ENCODE measurements at places on chromosomes 5 and 9.

DNA sequence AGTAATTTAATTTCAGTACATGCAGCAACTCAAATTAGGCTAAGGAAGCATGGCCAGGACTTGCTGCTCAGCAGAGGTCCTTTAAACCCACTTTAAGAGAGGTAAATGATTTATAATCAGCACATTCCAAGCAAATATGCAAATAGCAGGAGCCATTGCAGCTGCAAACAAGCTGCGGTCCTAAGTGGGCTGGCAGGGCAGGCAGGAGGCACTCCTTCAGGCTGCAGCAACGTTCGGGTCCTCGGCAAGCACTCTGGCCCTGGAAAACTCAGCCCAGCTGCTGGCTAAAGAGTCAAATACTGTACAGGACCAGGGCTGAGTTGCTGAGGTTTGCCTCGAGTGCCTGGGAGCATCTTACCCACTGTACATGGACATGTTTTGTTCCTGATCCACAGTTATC lies 126.9 kb downstream of the FSTL4 start:
- DNase-seq, result no peak

GRCh38 chr5:1555808-1556731 lies 32.3 kb upstream of the LPCAT1 start:
- no peak for DNase-seq

GRCh38 chr9:99511723-99512122 lies 289.6 kb downstream of the SEC61B start:
- no peak for DNase-seq

- DNase-seq, result no peak
Observed at GRCh38 chr9:86326536-86326935, 27.7 kb downstream of the TUT7 start.

GRCh38 chr5:93583439-93583767 lies 381 bp downstream of the NR2F1 start:
- DNase-seq, result no peak

DNA sequence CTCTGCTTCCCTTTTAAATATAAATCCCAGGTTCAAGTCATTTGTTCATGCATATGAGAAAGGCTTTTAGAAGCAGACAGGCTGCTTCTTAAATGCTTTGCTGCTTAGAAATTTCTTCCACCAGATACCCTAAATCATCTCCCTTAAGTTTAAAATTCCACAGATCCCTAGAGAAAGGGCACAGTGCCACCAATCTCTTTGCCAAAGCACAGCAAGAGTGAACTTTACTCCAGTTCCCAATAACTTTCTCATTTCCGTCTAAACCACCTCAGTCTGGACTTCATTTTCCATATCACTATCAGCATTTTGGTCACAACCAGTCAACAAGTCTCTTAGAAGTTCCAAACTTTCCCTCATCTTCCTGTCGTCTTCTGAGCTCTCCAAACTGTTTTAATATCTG lies 679.8 kb upstream of the FTMT start:
- no peak for DNase-seq

DNA sequence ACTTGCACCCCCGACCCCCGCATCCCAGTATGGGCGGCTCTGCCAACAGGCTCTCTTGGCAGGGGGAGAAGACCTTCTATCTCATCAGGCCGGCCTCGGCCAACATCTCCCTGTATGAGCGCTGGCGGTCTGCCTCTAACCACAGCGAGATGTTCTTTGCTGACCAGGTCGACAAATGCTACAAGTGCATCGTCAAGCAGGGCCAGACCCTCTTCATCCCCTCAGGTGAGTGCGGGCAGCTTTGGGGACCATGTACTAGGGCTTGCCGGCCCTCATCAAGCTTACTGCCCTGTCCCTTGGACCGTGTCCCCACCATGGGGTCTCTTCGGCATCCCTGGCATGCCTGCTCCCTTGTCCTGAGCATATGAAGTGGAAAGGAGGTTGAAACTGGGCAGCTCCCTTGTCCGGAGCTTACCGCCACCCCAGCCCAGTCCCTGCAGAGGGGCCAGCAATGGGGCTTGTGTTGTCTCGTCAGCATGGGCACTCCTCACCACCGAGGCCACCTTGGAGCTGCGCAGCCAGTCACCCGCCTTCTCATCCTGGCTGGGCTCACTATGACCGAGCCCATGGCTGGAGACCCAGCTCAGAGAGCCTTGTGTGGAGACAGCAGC lies 78.1 kb downstream of the PHF2 start:
- no peak for DNase-seq

GRCh38 chr9:81268048-81268447 lies 421.3 kb downstream of the TLE1 start:
- no peak for DNase-seq

- peak; percentile 28 for DNase-seq
Observed at GRCh38 chr5:140358738-140359310, 1.2 kb upstream of the SLC4A9 start.

DNA sequence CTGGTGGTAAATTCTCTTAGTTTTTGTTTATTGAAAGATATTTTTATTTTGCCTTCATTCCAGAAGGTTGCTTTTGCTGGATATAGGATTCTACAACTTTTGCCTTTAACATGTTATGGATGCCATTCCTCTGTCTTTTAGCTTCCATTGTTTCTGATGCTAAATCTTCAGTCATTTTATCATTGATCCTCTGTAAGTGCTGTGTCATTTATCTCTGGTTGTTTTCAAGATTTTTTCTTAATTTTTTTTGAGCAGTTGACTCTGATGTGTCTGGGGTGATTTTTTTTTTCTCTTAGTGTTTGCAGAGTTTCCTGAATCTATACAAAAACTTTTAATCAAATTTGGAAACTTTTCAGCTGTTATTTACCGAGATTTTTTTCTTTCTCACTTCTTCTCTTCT lies 6.4 kb downstream of the CARD6 start:
- no peak for DNase-seq

DNA sequence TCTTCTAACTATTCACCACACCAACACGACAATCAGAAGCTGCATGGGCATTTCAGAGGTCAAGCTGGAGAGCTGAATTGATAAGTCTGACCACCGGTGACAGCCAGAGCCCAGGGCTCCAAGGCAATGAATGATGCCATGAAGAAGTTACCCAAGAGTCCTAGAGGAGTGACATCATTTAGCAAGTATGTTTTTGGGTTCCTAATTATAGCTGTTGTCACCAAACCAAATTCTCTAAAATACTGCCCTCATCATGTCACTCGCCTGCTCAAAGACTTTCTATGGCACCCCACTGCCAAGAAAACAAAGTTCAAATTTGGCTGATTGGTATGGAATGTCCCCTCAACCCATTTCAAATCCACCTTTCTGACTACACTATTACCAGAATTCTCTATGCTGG lies 235.1 kb downstream of the SPOCK1 start:
- no peak for DNase-seq

DNA sequence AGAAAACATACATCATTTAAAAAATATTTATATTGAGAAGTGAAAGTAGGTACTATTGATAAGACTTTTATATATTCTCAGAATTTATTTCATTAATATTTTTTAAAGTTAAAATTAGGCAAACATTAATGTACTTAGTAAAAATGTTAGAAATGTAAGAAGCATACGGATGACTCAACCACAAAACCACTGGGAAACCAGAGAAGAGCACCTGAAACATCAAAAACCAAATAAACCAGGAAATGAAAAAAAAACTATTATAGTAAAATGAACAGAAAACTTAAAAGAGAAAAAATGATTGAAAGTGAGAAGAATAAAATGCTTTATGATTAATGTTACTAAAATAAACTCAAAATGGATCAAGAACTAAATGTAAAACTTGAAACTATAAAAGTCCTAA lies 233.2 kb upstream of the DAB2 start:
- no peak for DNase-seq

GRCh38 chr5:139046551-139046950 lies 151.6 kb downstream of the SIL1 start:
- no peak for DNase-seq

- DNase-seq, result no peak
Observed at GRCh38 chr9:124949387-124949786, 8.5 kb upstream of the GOLGA1 start.

- DNase-seq, result peak; percentile 16
Observed at GRCh38 chr5:148740966-148741742, 85.3 kb upstream of the ADRB2 start.

- DNase-seq, result no peak
Observed at GRCh38 chr9:28923351-28923750, 1350.1 kb upstream of the C9orf72 start.

GRCh38 chr5:73592551-73592950 lies 27.0 kb downstream of the UTP15 start:
- DNase-seq, result no peak

- peak; percentile 33 for DNase-seq
Observed at GRCh38 chr5:317086-317811, 4.3 kb upstream of the AHRR start.

GRCh38 chr9:120937127-120937526 lies 10.5 kb upstream of the TRAF1 start:
- no peak for DNase-seq

- DNase-seq, result no peak
Observed at GRCh38 chr5:154683101-154683880, 71.9 kb upstream of the LARP1 start.

- no peak for DNase-seq
Observed at GRCh38 chr9:72618811-72619210, 97.4 kb downstream of the TMC1 start.

GRCh38 chr9:89946741-89947140 lies 341.9 kb downstream of the GADD45G start:
- no peak for DNase-seq

DNA sequence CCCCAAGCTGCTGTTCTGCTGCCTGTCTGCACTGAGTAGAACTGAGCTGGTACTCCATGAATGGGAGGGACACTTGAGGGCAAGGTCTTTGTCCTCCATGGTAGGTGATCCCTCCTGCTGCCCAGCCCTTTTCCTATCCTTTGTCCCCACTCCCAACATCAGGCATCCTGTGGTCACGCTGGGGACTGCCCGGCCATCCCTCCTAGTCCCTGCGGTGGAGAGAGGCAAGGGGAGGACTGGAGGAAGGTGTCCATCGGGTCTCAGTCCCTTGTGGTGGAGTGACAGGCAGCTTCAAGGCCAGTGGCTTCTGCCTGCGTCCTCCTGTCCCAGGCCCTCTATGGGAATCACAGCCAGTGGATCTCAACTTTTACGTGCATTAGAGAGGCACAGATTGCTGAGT lies 25.9 kb downstream of the ROR2 start:
- no peak for DNase-seq

- DNase-seq, result no peak
Observed at GRCh38 chr9:33818847-33819500, 2.0 kb downstream of the UBE2R2 start.

DNA sequence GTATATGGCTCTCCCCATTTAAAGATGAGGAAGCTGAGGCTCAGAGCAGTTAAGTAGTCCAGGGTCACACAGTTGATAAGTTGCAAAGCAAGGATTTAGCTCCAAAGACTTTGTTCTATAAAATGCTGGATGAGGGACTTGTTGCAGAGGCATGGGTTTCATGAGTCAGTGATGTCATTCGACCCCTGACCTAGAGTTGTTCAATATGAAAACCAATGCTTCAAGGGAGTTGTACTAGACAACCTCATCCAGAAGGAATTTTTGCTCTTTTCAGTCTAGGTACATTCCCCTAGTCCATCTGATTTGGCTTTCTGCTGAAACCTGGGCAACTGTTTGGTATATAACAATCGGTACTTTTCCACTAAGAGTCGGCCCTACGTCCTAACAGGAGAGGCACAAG lies 550.4 kb downstream of the EBF1 start:
- DNase-seq, result no peak

DNA sequence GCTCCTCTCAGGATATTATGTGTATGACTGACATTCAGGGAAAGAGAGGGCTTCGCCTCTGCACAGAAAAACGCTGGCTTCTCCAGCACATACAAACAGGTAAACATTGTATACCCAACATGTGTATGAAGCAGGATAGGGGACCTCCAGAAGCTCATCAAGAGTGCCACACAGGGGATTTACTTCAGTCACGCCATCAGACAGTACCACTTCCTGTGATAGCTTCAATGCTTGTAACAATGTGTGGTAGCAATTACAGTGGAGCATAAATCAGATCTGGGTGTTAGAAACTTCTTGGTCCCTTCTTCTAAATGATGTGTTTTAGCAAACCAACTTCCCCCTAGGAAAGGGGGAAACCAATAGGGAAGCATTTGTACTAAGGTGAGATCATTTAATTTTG lies 160.8 kb downstream of the TSSK1B start:
- no peak for DNase-seq

GRCh38 chr5:42680046-42680445 lies 76.6 kb upstream of the CCDC152 start:
- DNase-seq, result no peak

DNA sequence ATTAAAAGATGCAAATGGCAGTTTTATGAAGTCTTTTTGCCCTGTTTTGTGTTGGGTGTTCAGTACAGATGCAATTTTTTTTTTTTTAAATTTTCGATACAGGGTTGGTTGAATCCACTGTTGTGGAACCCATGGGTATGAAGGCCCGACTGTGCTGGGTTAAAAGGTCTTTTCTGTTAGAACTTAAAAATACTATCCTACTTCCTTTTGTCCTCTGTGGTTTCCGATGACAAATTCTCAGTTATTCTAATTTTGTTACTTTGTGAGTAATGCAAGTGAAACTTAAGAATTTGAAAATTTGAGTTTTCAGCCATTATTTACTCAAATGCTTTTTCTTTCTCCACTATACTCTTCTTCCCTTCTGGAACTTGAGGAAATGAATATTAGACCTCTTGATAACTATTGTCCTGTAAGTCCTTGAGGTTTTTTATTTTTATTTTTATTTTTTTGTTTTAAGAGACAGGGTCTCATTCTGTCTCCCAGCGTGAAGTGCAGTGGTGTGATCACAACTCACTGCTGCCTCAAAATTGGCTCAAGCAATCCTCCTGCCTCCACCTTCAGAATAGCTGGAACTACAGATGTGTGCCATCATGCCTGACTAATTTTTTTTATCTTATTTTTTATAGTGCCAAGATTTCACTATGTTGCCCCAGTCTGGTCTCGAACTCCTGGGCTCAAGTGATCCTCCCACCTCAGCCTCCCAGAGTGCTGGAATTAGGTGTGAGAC lies 67.5 kb downstream of the ZCCHC7 start:
- no peak for DNase-seq

DNA sequence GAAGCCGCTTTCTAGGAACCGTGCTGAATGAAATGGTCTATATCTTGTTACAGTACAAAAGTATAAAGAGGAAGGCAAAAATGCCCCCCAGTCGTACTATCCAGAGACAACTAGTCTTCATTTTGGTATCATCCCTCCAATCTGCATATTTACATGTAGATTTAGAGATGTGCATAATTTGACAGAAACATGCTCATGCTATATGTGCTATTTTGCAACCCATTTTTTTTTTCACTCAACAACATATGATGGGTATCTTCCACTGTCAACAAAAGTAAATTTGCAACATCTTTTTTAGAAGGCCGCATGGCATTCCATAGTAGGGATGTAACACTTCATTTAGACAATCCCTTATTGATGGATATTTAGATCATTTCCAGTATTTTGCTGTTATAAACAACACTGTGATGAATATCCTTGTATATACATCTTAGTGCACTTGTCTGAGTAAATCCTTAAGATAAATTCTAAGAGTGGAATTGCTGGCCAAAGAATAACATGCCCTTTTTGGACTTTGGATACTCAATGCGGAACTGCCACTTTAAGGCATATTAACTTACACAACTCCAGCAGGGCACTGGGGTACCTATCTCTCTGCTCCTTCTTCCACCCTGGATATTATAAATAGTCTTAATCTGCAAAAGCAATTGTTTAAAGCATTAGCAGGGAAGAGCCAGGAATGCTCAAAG lies 71.1 kb upstream of the SH3PXD2B start:
- no peak for DNase-seq

Data from NCI-H526 treated with DMSO at 0.1 percent for 48 hours (cell line).